ENCODE measurements at places on chromosomes 3 and 15. TPM values are rescaled to one million over a fixed set of nuclear protein-coding genes. Genes with fewer than 3 reads are reported as not detected.
A peak's percentile ranks its signal among the peaks of the same experiment; 100 is the strongest.

Gene SEMA5B
- total RNA-seq, result not detected

Gene DNASE1L3
- total RNA-seq, result not detected

Gene PYGO1
- not detected for total RNA-seq

Gene C15orf62
- total RNA-seq, result 2.7 TPM

Gene GCNT3
- not detected for total RNA-seq

Gene SLC22A14
- 0.11 TPM for total RNA-seq

Gene FHIT
- 12.2 TPM for total RNA-seq

Gene FEZF2
- total RNA-seq, result not detected

Gene OR5H15
- not detected for total RNA-seq

Gene TPRG1
- 6.0 TPM for total RNA-seq

Gene JAGN1
- total RNA-seq, result 22.8 TPM

Gene POU1F1
- not detected for total RNA-seq

- ATAC-seq, result no peak
Measured at GRCh38 chr15:29939404-29939803, 117.1 kb upstream of the TJP1 start.

- ATAC-seq, result no peak
Measured at GRCh38 chr3:34200576-34200975, 402.1 kb downstream of the PDCD6IP start.

DNA sequence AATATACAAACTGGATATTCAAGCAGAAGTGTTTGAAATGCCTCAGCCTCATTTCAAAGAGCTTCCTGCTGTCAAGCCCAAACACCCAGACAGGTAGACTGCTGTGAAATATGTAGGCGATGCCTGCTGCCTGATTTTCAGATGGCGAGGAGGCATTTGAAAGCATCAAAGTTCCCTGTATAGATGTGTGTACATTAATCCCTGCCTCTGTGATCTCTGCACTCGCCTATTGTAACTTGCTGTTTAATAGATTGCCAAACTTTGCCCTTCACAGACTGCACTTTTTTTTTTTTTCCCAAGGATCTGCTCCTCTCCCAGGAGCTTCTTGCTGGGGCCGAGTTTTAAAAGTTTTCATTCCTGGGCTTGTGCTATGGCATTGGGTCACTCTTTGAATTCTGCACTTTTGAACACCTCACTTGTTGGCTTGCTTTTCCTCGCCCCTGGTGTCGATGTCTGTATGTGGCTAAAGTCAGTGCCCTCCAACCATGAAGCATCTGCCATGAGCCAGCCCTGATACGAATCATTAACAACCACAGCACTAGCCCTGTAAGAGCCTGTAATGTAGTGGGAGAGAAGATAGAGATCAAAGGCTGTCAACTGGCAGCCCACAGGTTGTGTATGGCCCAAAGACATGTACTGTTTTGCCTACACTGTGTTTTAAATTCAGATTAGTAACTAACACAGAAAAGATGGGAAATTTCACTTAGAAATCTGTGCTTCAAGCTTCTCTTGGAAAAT is 287.6 kb upstream of the ICE2 start:
- peak; percentile 70 for ATAC-seq

DNA sequence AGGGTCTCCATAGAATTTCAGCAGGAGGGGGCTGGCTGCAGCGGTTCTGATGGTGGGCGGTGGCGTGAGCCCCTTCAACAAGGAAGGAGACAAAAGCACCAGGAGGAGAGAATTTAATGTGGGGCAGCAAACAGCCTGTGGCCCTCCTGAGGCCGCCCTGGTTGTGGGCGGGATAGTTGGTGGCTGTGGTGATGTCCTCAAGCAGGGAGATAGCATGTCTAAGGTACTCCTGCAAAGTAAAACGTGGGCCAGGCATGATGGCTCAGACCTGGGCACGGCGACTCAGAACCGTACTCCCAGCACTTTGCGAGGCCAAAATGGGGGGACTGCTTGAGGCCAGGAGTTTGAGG is 94.0 kb downstream of the LRRK1 start:
- ATAC-seq, result no peak

DNA sequence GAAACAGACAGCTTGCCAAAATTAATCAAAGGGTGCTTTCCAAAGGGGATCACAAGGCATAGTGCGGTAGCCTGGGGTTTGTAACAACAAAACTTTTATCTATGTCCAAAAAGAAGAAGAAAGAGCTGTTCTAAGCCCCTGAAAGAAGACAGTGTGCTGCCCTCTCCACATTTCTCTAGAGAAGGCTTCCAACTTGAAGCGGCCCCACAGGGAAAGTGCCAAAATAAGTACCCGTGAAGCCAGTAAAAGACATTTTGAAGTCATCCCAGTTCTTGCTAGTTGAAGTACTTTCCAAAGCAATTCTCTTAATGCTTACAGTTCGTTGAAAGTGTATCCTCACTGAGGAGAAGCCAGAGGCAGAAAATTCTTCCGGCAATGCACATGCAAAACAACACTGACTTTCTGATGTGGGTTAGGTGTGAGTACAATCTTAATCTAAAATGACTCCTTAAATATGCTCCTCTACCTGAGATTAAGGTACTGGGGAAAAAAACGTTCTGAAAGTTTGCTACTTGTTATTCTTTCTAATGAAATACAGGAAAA is 21.3 kb downstream of the GPR15 start:
- no peak for ATAC-seq

- peak; percentile 32 for ATAC-seq
Measured at GRCh38 chr3:119809249-119810017, 27.5 kb downstream of the NR1I2 start.

DNA sequence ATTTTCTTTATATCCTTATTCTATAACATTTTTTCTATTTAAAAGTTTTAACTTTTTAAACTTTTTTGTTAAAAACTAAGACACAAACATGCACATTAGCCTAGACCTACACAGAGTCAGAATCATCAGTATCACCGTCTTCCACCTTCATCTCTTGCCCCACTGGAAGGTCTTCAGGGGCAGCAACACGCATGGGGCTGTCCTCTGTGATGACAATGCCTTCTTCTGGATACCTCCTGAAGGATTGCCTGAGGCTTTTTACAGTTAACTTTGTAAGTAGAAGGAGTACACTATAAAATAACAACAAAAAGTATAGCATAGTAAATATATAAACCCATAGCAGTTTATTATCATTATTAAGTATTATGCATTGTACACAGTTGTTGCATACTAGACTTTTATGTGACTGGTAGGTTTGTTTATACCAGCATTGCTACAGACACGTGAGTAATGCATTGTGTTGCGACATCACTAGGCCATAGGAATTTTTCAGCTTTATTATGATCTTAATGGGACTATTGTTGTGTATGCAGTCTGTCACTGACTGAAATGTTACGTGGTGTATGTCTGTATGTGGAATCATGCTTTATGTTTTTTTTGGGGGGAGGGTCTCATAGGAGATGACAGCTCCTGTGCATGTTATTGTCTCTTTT is 18.2 kb downstream of the ATP1B3 start:
- no peak for ATAC-seq

DNA sequence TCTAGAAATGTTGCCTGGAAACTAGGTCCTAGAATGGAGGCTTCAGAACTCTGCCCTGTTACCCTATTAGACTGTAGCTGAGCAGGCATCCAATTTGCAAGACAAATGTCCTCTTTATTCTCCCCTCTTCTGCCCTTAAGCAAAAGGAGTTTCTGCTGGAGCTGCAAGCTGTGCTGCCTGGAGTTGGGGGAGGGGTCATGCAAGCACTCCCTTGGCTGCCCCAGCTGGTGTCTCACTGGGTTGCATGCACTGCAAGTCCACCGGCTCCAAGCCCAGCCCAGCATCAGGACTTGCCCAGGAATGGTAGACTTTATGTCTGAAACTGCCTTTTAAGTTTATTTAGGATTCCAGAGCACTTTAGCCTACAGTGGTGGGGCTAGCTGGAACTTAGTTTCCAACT is 15.7 kb upstream of the RBP2 start:
- no peak for ATAC-seq

DNA sequence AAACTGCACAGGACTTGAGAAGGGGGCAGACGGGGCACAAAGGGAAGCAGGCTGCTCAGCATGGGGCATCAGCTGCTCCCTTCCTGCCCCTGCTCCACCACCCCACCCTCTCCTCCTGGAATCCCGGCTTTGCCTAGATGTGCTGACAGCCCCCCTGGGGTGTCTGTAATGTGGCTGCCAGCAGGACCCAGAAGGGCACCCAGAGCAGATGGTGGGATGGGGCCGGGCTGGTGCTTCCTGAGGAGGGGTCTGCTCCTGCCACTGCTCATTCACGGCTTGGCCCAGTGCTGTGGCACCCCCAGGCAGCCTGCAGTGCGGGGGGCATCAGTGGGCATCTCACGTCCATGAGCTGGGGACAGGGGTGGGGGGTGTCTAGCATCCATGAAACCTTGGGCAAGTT is 10.2 kb downstream of the H1-8 start:
- ATAC-seq, result no peak

DNA sequence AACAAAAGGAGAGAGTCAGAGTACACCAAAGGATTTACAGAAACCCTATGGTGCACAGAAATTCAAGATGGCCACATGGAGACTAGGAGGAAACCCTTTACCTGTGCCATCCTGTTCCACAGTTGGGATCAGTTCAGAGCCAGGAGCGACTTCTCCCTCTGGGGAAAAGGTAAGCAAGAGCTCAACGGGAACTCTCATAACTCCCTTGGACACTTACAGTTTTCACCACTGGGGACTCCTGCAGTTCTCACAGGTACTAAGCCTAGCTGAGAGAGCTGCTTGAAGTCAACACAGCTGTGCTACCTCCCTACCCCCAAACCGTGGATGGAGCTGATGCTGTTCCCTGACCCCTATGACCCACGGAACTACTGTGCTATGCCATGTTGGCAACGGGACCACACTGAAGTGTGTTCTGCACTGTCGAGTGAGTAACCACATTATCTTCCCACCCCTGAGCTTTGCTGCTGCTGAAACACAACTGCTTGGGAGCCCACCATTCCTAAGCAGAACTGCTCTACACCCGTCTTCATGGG is 606.8 kb downstream of the GBE1 start:
- ATAC-seq, result no peak

DNA sequence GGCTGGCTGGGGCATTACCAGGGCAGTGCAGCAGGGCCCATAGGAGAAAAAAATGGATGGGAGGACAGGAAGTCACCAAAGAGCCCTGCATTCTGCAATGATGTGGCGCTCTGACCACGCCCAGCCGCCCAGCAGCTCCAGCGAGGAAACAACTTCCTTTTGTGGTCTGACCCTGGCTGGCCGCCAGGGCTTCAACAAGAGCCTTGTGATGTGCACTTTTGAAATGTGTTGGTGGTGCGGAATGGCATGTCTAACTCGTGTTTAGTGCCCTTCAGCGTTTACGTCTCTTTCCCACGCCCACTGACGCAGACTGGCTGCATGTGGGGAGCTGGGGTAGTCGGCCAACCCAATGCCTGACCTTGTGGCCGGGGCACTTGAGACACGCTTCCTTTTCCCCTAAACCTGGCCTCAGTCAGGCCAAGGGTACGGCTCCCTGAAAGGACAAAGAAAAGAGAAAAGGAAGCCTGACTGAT is 81.9 kb upstream of the CTNNB1 start:
- peak; percentile 96 for ATAC-seq

DNA sequence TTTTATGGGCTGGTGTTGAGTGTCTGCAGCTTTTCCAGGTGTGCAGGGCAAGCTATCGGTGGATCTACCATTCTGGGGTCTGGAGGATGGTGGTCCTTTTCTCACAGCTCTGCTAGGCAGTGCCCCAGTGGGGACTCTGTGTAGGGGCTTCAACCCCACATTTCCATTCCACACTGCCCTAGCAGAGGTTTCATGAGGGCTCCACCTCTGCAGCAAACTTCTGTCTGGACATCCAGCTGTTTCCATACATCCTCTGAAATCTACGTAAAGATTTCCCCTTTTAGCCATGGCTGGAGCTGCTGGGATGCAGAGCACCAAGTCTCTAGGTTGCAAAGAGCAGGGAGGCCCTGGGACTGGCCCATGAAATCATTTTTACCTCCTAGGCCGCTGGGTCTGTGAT is 11.6 kb downstream of the RFX7 start:
- no peak for ATAC-seq

- no peak for ATAC-seq
Measured at GRCh38 chr3:71372241-71372768, 211.2 kb downstream of the FOXP1 start.

- ATAC-seq, result peak; percentile 48
Measured at GRCh38 chr3:111588527-111588926, 6.6 kb downstream of the ZBED2 start.

GRCh38 chr15:63236272-63236671 is 41.1 kb upstream of the APH1B start:
- no peak for ATAC-seq

DNA sequence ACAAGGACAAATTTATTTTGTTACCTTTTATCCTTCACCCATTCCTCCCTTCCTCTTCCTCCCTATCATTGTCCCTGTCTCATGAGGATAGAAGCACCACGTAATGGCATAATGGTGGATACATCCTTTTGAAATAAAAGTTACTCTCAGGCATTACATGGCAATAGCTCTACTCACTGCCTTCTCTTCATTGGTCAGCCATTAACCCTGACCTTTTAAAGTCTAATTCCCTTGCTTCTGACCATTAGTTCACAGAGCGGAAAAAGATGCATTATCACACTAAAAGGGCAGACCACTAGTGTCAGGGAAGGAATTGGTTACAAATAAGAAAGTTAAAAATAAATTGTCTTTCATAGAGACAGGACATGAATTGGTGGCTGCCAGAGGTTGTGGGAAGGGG is 54.6 kb upstream of the EIF1B start:
- ATAC-seq, result no peak

DNA sequence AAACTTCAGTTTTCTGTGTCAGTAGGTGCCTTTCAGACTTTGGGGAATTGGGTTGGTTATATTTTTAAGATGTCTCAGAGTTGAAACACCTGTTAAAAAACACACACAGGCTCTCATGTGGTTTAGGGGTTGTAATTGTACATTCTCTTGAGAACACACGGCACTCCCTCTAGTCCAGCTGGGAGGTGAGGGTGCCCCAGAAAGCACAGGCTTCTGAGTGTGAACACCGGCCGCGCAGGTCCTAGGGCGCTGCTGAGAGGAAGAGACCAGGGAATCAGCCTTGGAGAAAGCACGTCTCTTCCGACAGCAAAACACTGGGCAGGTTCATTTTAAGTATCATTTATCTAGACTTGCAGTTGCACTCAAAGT is 68.0 kb upstream of the RPL35A start:
- no peak for ATAC-seq

DNA sequence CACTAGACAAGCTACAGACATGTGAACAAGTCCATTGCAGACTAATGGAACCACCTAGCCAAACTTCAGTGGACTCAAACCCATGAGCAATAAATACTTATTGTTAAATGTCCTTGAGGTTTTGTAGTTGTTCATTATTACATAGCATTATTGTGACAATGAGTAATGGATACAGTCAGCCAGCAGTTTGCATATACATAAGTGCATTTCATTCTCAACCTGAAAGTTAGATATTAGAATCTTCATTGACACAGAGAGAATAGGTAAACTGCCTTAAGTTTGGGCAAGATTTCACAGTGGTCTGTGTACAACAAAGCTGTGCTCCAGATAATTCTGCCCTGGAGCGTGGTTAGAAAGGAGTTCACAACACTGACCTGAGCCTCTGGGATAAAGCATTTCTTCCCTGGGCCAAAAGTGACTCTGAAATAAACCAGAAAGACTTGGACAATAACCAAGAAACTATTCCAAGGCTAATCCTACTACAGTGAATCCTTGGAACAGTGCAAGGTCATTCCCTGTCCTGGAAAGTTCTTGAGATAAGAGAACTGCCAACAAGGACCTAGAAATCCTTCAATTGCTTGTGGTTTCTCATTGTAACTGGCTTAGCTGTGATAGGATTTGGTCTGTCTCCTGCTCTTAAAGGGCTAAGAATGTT is 225.5 kb upstream of the STT3B start:
- ATAC-seq, result peak; percentile 76

Measured in activated T-helper 17 cell treated with anti-CD3 and anti-CD28 coated beads, Interleukin-2, amount 50 U/mL, for 72 hours (primary cell).